ENCODE measurements at places on chromosomes 11 and 22. TPM values are rescaled to one million over a fixed set of nuclear protein-coding genes. Genes with fewer than 3 reads are reported as not detected.

The CCDC34 gene
- total RNA-seq = 24.6 TPM

The FAM180B gene
- total RNA-seq = not detected

The CHRM1 gene
- not detected for total RNA-seq

The APOBEC3B gene
- 8.0 TPM for total RNA-seq

The AMOTL1 gene
- total RNA-seq = 2.3 TPM

The RPS3 gene
- 4,536 TPM for total RNA-seq

GRCh38 chr11:86181379-86181778, 63.2 kb upstream of the EED start:
- peaks cover 20% of the 10 kb centered on the region for H3K4me1 ChIP-seq
- no peak overlapping the region for H3K4me3 ChIP-seq
- H3K27ac ChIP-seq = no peak overlapping the region
- no peaks in the 10 kb centered on the region for H3K27me3 ChIP-seq
- peaks cover 2% of the 10 kb centered on the region for H3K36me3 ChIP-seq

DNA sequence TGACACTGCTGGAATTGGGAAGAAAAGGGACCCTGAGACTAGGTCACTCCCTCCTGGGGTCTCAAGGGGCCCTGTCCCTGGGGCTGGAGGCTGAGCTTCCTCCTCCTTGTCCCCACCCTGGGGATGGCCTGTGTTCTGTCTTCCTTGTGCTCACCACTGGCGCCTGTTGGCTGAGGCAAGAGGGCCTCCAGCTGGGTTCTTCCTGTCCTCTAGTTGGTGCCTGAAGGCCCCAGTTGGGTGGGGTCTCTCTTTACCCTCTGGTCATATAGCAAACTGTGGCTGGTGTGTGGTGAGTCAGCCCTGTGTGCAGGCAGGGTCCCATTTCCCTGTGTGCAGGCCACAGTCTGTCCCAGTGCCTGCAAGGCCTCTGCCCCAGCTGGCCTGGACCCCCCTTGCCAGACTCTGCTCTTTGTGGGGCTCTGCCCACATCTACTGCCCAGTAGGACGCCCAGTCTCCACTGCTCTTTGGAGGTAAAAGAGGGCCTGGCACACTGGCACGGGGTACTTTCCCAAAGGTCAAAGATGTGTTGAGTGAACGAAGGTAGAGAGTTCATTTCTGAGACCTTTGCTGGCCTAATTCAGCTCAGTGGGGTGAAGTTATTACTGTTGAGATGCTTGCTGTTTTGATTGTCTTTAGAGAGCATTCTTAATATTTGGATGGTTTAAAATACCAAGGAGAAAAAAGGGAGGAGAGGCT, 55.1 kb upstream of the CLDN5 start:
- H3K4me3 ChIP-seq = peak overlapping the region; percentile 30
- H3K36me3 ChIP-seq = no peaks in the 10 kb centered on the region
- DNase-seq = peak; percentile 24
- peak overlapping the region; percentile 82 for H3K27ac ChIP-seq

DNA sequence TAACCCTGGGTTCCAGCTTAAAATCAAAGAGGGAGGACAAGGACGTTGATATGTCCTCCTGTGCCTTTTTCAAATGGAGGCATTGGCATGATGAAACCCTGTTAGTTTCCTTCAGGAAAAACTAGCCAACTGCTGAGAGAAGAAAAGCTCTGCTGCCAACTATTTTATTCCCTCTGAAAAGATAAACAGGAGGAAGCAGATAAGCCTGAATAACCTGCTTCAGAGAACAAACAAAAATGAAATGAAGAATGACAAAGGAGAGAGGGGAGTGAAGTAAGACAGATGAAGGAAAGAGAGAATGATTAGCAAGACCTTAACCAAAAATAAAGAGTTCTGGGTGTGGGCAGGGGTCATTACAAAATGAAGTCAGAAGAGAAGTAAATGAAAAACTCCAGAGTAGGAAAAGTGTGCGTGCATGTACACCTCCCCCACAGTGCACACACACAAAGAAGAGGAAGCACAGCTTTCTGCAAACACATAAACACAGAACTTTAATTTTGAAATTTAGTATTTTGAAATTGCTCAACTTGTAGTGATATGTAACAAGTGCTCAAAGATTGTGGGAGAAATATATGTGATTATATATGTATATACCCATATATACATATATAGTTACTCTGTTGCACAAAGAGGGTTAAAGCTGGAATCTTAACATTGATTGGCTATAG, 332.2 kb downstream of the LUZP2 start:
- H3K36me3 ChIP-seq = no peaks in the 10 kb centered on the region
- DNase-seq = no peak
- H3K27ac ChIP-seq = no peak overlapping the region
- H3K4me3 ChIP-seq = no peak overlapping the region

GRCh38 chr11:88231894-88232482, 56.7 kb upstream of the RAB38 start:
- H3K4me1 ChIP-seq = no peaks in the 10 kb centered on the region
- H3K4me3 ChIP-seq = no peak overlapping the region

- peaks cover 5% of the 10 kb centered on the region for H3K4me1 ChIP-seq
- no peaks in the 10 kb centered on the region for H3K36me3 ChIP-seq
- H3K27me3 ChIP-seq = peaks cover 2% of the 10 kb centered on the region
- H3K27ac ChIP-seq = no peak overlapping the region
- H3K4me3 ChIP-seq = no peak overlapping the region
Observed at GRCh38 chr11:17602105-17603001, 55.3 kb downstream of the OTOG start.

DNA sequence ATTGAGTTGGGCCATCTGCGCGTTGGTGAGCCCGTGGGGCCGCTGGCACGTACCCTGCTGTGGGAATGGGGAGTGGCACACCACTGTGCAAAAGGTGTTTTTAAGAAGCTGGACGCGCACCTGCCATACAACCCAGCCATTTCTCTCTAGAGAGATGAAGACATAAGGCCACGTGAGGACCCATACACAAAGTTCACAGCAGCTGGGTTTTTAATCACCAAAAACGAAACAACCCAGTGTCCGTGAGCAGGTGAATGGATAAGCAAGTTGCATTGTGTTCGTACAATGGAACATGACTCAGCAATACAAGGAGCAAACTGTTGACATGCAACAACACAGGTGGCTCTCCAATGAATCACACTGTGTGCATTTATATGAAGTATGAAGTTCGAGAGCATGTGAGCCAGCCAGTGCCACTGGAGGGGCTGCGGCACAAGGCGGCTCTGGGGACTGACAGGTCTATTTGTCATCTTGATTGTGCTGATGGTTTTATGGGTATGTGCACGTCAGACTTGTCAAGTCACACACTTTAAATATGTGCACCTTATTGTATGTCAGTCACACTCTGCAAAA, 30.6 kb upstream of the PANX2 start:
- no peaks in the 10 kb centered on the region for H3K4me1 ChIP-seq
- DNase-seq = no peak
- peaks cover 12% of the 10 kb centered on the region for H3K27me3 ChIP-seq
- no peak overlapping the region for H3K27ac ChIP-seq

GRCh38 chr11:122102426-122102825, 13.6 kb downstream of the BLID start:
- peaks cover 33% of the 10 kb centered on the region for H3K27me3 ChIP-seq
- no peak overlapping the region for H3K4me3 ChIP-seq
- no peaks in the 10 kb centered on the region for H3K36me3 ChIP-seq

GRCh38 chr11:99066618-99067317, 46.0 kb downstream of the CNTN5 start:
- no peak overlapping the region for H3K27ac ChIP-seq
- H3K36me3 ChIP-seq = no peaks in the 10 kb centered on the region
- DNase-seq = no peak
- no peaks in the 10 kb centered on the region for H3K27me3 ChIP-seq
- no peaks in the 10 kb centered on the region for H3K4me1 ChIP-seq
- no peak overlapping the region for H3K4me3 ChIP-seq

GRCh38 chr11:64868904-64869570, 9.4 kb downstream of the EHD1 start:
- H3K27ac ChIP-seq = peak overlapping the region; percentile 70
- H3K36me3 ChIP-seq = peaks cover 47% of the 10 kb centered on the region
- H3K4me3 ChIP-seq = peak overlapping the region; percentile 56

DNA sequence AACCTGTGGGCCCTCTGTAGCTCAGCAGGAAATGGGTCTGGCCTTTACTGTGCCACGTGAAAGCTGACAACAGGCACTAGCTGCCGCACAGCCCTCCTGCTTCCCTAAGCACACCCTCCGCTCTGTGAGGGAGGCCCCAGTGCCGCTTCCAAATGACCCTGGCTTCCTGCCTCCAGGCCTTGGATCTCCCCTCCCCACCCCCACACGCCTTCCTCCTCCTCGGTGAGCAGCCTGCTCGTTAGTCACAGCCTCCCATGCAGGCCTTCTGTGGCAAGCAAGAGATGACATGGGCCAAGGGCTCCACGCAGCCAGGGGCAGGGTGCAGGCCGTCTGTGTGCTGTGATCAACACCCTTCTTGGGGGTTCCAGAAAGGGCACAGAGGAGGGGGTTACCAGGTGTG, 15.3 kb upstream of the RASL10A start:
- DNase-seq = no peak
- H3K27ac ChIP-seq = no peak overlapping the region
- no peak overlapping the region for H3K4me3 ChIP-seq
- H3K27me3 ChIP-seq = no peaks in the 10 kb centered on the region
- peaks cover 10% of the 10 kb centered on the region for H3K36me3 ChIP-seq

DNA sequence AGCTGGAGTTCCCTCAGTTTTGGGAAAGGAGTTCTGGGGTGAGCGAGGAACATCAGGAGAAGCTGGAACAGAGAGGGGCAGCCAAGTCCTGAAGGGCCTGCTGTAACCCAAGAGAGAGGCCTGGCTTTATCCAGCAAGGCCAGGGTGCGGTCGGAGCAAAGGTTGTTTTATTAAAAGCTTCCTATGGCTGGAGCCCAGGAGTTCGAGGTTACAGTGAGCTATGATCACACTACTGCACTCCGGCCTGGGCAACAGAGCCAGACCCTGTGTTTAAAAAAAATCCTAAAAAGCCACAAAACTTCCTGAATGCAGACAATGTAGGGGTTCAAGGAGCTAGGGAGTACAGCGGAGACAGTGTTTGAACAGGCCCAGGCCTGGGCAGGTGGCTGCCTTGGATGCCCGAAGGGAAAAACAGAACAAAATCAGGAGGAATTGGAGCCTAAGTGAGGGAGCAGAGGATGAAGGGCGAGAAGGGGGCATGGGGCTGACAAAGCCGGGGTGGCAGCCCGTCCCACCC, 22.2 kb upstream of the MALAT1 start:
- H3K4me1 ChIP-seq = peaks cover 40% of the 10 kb centered on the region
- no peaks in the 10 kb centered on the region for H3K27me3 ChIP-seq
- peak overlapping the region; percentile 93 for H3K27ac ChIP-seq
- peaks cover 17% of the 10 kb centered on the region for H3K36me3 ChIP-seq
- H3K4me3 ChIP-seq = peak overlapping the region; percentile 97

DNA sequence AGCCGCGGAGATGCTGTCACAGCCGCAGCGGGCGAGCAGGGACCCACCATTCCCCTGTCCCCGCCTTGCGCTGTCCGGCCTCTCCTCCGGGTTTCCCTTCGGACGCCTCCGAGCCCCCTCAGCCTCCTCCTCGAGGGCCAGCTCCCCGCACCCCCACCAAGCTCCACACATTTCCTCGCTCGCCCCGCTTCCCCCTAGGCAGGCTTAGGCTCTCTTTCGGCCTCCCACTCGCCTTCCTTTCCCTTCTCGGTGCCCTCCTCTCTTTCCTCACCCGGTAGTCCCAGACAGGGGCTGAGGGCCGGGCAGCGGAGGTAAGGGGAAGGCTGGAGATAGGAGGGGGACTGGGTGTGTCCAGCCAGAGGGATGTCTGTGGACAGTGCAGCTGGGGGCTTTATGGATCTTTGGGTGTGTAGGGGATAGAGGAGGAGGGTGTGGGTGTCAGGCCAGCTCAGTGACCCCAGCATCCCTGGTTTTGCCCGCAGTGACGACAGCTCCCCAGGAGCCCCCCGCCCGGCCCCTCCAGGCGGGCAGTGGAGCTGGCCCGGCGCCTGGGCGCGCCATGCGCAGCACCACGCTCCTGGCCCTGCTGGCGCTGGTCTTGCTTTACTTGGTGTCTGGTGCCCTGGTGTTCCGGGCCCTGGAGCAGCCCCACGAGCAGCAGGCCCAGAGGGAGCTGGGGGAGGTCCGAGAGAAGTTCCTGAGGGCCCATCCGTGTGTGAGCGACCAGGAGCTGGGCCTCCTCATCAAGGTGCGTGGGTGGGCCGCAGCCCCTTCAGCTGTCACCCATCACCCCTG, 1.6 kb downstream of the KCNK4 start:
- no peaks in the 10 kb centered on the region for H3K36me3 ChIP-seq
- no peak for DNase-seq
- peaks cover 49% of the 10 kb centered on the region for H3K27me3 ChIP-seq
- H3K27ac ChIP-seq = no peak overlapping the region
- peaks cover 6% of the 10 kb centered on the region for H3K4me1 ChIP-seq

- H3K36me3 ChIP-seq = no peaks in the 10 kb centered on the region
- peak; percentile 71 for DNase-seq
- no peak overlapping the region for H3K4me3 ChIP-seq
- peaks cover 5% of the 10 kb centered on the region for H3K4me1 ChIP-seq
- H3K27ac ChIP-seq = no peak overlapping the region
Observed at GRCh38 chr11:17734986-17735817, 621 bp downstream of the KCNC1 start.

DNA sequence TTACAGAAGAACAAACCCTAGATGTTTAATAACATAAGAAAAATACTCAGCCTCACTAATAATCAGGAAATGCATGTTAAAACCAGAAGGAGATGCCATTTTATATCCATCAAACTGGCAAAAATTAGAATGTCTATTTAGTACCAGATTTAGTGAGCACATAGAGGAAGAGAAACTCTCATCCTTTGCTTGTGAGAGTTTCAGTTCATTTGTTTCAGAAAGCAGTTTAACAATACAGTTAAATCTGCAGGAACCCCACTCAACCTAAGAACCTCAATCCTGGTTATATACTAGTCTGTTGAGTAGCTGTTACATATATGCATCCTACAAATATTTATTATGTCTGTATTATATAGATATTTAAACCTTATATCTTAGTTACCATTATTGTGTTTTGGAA, 172.6 kb downstream of the WNT11 start:
- peaks cover 6% of the 10 kb centered on the region for H3K36me3 ChIP-seq
- H3K27me3 ChIP-seq = no peaks in the 10 kb centered on the region
- no peak overlapping the region for H3K27ac ChIP-seq
- no peak for DNase-seq
- H3K4me3 ChIP-seq = no peak overlapping the region

DNA sequence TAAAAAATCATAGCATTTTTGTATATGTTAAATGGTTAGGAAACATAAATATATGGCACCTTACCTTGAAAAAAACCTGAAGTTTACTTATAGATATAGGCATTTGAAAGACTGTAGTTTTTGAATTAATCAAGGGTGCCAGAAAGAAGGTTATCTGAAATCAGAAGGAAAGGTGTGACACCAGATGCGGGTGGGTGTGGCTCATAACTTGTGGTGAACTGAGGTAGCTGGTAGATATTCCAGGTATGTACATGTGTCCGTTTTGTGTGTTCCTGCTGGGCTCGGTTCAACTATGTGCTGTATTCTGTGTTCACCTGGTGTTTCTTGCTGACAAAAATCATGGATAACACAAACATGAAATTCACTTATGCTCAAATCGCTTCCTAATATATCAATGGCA, 35.6 kb downstream of the STK33 start:
- H3K36me3 ChIP-seq = no peaks in the 10 kb centered on the region
- no peaks in the 10 kb centered on the region for H3K4me1 ChIP-seq
- H3K4me3 ChIP-seq = no peak overlapping the region

- H3K36me3 ChIP-seq = no peaks in the 10 kb centered on the region
- H3K27me3 ChIP-seq = peaks cover 51% of the 10 kb centered on the region
- peaks cover 10% of the 10 kb centered on the region for H3K4me1 ChIP-seq
- no peak overlapping the region for H3K4me3 ChIP-seq
Observed at GRCh38 chr11:61554172-61554988, 26.5 kb downstream of the SYT7 start.

Data from activated CD4-positive, alpha-beta T cell treated with anti-CD3 and anti-CD28 coated beads for 36 hours (primary cell).